ENCODE measurements at places on chromosomes 16 and 17. TPM values are rescaled to one million over a fixed set of nuclear protein-coding genes. Genes with fewer than 3 reads are reported as not detected.

DNA sequence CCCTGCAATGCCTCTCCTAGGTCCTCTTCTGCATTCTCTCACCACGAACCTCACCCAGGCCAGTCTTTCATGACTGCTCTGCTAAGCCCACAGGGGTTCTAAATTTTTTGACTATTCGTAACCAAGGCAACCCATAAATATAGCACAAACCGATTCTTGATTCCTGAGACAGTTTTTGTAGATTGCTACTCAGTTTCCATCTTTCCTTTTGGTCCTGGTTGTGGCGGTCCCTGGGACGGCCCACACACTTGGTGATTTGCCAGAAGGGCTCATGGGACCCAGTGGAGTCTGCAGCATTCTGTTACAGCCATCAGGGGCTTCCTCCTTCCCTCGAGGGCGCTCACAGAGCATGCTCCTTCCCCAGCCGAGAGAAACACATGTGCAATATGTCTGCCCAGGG is 23.4 kb upstream of the MGAT5B start:
- H3K27ac ChIP-seq: no peak overlapping the region
- no peak for DNase-seq
- H3K36me3 ChIP-seq: no peaks in the 10 kb centered on the region
- H3K27me3 ChIP-seq: no peaks in the 10 kb centered on the region

GRCh38 chr17:77829843-77830799 is 128.4 kb upstream of the TNRC6C start:
- DNase-seq: no peak
- peaks cover 4% of the 10 kb centered on the region for H3K4me1 ChIP-seq
- no peaks in the 10 kb centered on the region for H3K36me3 ChIP-seq
- H3K4me3 ChIP-seq: no peak overlapping the region
- H3K27me3 ChIP-seq: no peaks in the 10 kb centered on the region

GRCh38 chr17:47315451-47316266 is 8.1 kb upstream of the EFCAB13 start:
- H3K27me3 ChIP-seq: no peaks in the 10 kb centered on the region

GRCh38 chr17:35912942-35913341 is 17.6 kb downstream of the RDM1 start:
- no peaks in the 10 kb centered on the region for H3K4me1 ChIP-seq
- H3K36me3 ChIP-seq: no peaks in the 10 kb centered on the region
- DNase-seq: no peak
- no peaks in the 10 kb centered on the region for H3K27me3 ChIP-seq
- no peak overlapping the region for H3K4me3 ChIP-seq
- no peak overlapping the region for H3K27ac ChIP-seq

NEUROD2 gene
- total RNA-seq: not detected

CRHR1 gene
- total RNA-seq: not detected

NEURL4 gene
- 35.7 TPM for total RNA-seq

DNA sequence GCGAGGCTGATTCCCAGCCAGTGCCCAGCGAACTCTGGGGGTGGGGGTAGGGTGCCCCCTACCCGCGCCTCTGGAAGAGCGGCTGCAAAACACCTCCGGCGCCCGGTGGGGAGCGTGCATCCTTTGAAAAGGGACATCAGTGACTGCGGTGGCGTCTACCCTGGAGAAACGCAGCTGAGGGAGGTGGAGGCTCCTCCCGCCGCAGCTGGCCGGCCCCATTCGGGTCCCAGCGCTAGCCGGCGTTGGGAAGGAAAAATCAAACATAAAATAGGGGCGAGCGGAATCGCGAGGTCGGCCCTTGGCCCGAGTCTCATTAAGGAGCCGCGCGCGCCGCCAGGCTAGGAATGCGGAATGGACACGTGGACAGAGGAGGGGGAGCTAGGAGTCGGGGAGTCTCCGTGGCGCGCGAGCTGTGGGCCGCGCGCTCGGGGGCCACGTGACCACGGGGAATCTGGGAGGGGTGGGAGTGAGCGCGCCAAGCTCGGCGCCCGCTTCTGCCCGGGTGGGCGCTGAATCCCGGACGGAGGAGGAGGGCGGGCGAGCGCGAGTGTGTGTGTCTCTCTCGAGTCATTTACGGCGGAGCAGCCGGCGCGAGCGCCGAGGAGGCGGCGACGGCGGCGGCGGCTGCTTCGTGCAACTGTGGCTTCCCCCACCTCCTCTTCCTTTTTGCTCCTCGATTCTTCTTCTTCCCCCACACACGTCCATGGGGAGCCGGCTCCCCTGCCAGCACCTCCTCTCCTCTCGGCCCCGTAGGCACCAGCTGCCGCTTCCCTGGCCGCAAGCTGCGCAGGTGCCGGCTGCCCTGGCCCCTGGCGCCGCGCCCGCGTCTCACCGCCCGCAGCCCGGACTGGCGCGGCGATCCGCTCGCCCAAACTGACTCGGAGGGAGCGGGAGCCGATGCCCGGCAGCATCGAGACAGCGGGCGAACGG is at the start of gene TMEM132E:
TSS of gene TMEM132E (plus strand) at position 566 of the 930 bp plus-strand sequence. CDS start 1,495 bp downstream, outside the sequence.
- H3K4me3 ChIP-seq: peak within 1 kb of the TSS; percentile 52
- H3K36me3 ChIP-seq: no peaks in the 10 kb centered on the region
- peak; percentile 28 for DNase-seq
- peaks cover 34% of the 10 kb centered on the region for H3K4me1 ChIP-seq
- H3K27me3 ChIP-seq: peaks cover 51% of the 10 kb centered on the region
- H3K27ac ChIP-seq: no peak within 1 kb of the TSS

SPATA2L gene
- 31.5 TPM for total RNA-seq

- no peaks in the 10 kb centered on the region for H3K27me3 ChIP-seq
- no peak for DNase-seq
- no peak overlapping the region for H3K27ac ChIP-seq
- H3K36me3 ChIP-seq: no peaks in the 10 kb centered on the region
- H3K4me3 ChIP-seq: no peak overlapping the region
- H3K4me1 ChIP-seq: peaks cover 12% of the 10 kb centered on the region
Observed at GRCh38 chr16:87638736-87639135, 36.4 kb downstream of the JPH3 start.

DNA sequence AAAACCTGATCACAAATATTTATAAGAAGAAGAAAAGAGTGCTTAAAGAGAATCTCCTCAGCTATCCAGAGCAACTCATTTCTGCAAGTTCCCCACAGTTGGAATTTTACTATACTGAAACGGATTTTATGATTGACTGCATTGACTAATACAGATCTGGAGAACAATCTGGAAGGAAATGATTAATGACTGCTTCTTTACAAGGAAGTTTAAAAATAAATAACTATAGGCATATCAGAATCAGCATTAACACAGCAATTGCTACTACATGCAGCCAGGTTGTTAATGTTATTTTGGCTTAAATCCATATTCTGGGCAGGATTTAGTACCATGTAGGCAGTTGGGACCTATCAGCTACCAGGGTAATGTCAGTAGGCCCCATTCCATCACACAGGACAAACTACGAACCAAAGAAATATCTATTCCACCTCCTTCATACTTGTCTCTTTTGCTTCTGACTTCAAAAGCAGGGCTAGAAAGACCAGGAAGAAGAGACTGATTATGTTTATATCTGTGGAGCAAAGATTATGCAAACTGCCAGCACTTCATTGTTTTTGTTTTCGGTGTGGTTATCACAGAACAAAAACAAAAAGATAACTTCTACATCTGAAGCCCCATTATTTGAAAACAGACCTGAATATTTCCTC is 3.9 kb downstream of the SKAP1 start:
- H3K36me3 ChIP-seq: no peaks in the 10 kb centered on the region
- H3K4me3 ChIP-seq: no peak overlapping the region
- H3K4me1 ChIP-seq: peaks cover 7% of the 10 kb centered on the region
- no peak overlapping the region for H3K27ac ChIP-seq
- no peak for DNase-seq

- peaks cover 15% of the 10 kb centered on the region for H3K36me3 ChIP-seq
- no peak overlapping the region for H3K4me3 ChIP-seq
- no peak for DNase-seq
- H3K27me3 ChIP-seq: no peaks in the 10 kb centered on the region
Observed at GRCh38 chr16:11168386-11169051, 87.5 kb downstream of the SOCS1 start.

GRCh38 chr17:45246861-45247428 is 14.9 kb downstream of the SPATA32 start:
- no peaks in the 10 kb centered on the region for H3K27me3 ChIP-seq
- no peak for DNase-seq

GRCh38 chr17:3889325-3890012 is 3.4 kb downstream of the CAMKK1 start:
- DNase-seq: no peak
- no peak overlapping the region for H3K27ac ChIP-seq
- no peak overlapping the region for H3K4me3 ChIP-seq

GRCh38 chr17:51995797-51996403 is 162.6 kb downstream of the CA10 start:
- DNase-seq: no peak
- no peak overlapping the region for H3K4me3 ChIP-seq
- no peaks in the 10 kb centered on the region for H3K4me1 ChIP-seq
- no peaks in the 10 kb centered on the region for H3K36me3 ChIP-seq
- no peaks in the 10 kb centered on the region for H3K27me3 ChIP-seq

GRCh38 chr17:78526231-78527025 is 50.8 kb downstream of the DNAH17 start:
- H3K4me3 ChIP-seq: no peak overlapping the region
- H3K27ac ChIP-seq: no peak overlapping the region
- H3K4me1 ChIP-seq: peaks cover 7% of the 10 kb centered on the region

GRCh38 chr17:77507111-77507885 is 366.5 kb downstream of the SEC14L1 start:
- no peaks in the 10 kb centered on the region for H3K36me3 ChIP-seq
- no peaks in the 10 kb centered on the region for H3K4me1 ChIP-seq
- no peak overlapping the region for H3K27ac ChIP-seq
- no peak overlapping the region for H3K4me3 ChIP-seq
- H3K27me3 ChIP-seq: no peaks in the 10 kb centered on the region

FOXN1 gene
- total RNA-seq: not detected

DNA sequence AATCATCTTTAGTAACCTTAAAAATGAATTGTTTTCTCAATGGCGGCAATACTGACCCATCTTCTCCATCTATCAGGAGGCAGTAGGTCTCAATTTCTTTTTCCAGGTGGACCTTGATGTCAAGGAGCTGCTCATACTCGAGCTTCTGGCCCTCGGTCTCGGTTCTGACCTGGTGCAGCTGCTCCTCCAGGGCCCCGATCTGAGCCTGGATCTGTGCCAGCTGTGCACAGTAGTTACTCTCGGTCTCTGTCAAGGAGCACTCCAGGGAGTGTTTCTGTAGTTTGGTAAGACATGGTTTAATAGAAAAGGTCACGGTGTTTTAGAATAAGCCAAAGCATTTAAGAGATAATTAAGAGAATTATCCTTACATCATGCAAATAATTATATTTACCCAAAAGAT is 4.9 kb downstream of the KRT27 start:
- no peak for DNase-seq
- H3K27ac ChIP-seq: no peak overlapping the region
- H3K4me3 ChIP-seq: no peak overlapping the region
- H3K36me3 ChIP-seq: no peaks in the 10 kb centered on the region

DNA sequence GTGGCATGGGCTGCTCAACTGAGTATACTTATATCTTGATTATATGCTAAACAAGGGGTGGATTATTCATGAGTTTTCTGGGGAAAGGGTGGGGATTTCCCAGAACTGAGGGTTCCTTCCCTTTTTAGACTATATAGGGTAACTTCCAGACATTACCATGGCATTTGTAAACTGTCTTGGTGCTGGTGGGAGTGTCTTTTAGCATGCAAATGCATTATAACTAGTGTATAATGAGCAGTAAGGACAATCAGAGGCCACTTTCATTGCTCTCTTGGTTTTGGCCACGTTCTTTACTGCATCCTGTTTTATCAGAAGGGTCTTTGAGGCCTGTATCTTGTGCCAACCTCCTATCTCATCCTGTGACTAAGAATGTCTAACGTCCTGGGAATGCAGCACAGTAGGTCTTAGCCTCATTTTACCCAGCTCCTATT is 12.0 kb downstream of the PRR11 start:
- no peak for DNase-seq
- H3K4me3 ChIP-seq: no peak overlapping the region
- H3K36me3 ChIP-seq: no peaks in the 10 kb centered on the region

CXCL16 gene
- 62.9 TPM for total RNA-seq

- no peaks in the 10 kb centered on the region for H3K27me3 ChIP-seq
- no peaks in the 10 kb centered on the region for H3K36me3 ChIP-seq
- H3K4me3 ChIP-seq: no peak overlapping the region
Observed at GRCh38 chr16:57807968-57808528, 5.8 kb upstream of the KIFC3 start.

GRCh38 chr17:11644265-11645212 is 46.3 kb downstream of the DNAH9 start:
- no peaks in the 10 kb centered on the region for H3K4me1 ChIP-seq
- no peaks in the 10 kb centered on the region for H3K27me3 ChIP-seq
- DNase-seq: no peak
- H3K4me3 ChIP-seq: no peak overlapping the region
- no peak overlapping the region for H3K27ac ChIP-seq

TANC2 gene
- 64.9 TPM for total RNA-seq

DNA sequence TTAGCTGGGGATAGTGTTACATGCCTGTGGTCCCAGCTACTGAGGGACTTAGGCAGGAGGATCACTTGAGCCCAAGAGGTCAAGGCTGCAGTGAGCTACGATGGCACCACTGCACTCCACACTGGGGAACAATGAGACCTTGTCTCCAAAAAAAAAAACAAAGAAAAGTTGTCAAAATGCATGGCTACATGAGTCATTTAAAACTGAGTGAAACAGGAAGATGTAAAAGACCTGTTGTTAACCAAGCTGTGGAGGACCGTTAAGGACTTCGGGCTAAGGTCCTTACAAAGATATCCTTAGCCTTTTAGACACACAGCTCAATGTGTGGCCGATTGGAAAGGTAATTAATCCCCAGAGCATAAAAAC is 25.1 kb downstream of the ZP2 start:
- no peak overlapping the region for H3K27ac ChIP-seq
- H3K36me3 ChIP-seq: peaks cover 10% of the 10 kb centered on the region
- no peak for DNase-seq
- no peak overlapping the region for H3K4me3 ChIP-seq
- H3K27me3 ChIP-seq: no peaks in the 10 kb centered on the region

DNA sequence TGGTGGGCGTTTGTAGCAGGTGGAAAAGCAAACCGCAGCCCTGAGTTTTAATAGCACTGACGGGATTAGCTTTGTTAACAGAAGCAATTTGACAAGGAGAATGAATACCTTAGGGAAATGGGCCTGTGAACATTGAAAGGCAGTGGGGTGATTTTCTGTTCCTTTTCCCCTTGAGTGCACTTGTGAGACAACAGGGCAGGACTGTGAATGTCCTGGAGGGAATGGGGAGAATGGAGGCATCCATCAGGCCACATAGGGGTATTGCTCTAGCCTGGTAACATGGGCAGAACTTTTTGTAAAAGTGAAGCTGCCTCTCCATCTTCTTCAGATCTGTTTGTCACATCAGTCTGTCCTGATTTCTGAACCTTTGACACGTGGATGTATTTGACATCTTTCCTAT is 26.2 kb downstream of the USP43 start:
- no peaks in the 10 kb centered on the region for H3K4me1 ChIP-seq
- no peak overlapping the region for H3K4me3 ChIP-seq
- no peaks in the 10 kb centered on the region for H3K36me3 ChIP-seq
- no peak for DNase-seq
- no peaks in the 10 kb centered on the region for H3K27me3 ChIP-seq
- H3K27ac ChIP-seq: no peak overlapping the region

DNA sequence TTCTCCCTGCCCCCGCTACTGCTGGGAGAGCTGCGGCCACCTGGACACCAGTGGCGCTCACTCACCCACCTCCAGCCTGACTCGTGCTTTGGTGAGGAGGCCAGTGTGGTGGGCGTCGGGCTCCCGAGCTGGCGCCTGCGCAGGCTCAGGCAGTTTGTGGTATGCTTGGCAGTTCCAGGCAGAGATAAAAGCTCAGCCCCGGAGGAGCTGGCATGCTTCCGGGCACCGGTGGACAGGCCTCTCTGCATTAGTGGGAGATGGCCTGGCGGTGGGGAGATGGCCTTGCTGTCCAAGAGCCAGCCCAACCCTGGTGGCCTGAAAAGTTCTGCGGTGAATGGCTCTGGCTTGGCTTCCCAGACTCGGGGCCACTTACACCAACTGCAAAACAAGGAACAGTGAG is 4.1 kb downstream of the ADGRG1 start:
- no peaks in the 10 kb centered on the region for H3K27me3 ChIP-seq
- H3K4me1 ChIP-seq: peaks cover 29% of the 10 kb centered on the region
- H3K27ac ChIP-seq: peak overlapping the region; percentile 21
- H3K36me3 ChIP-seq: no peaks in the 10 kb centered on the region

GRAP gene
- total RNA-seq: 5.5 TPM
